ENCODE measurements at places on chromosomes 6 and 20.

- peaks cover 21% of the 10 kb centered on the region for H3K4me1 ChIP-seq
- H3K27ac ChIP-seq, result peak overlapping the region; percentile 76
- H3K4me3 ChIP-seq, result no peak overlapping the region
- peaks cover 24% of the 10 kb centered on the region for H3K27me3 ChIP-seq
These were observed 66.9 kb downstream of the ZBTB2 start for GRCh38 chr6:151324488-151324825.

- peak overlapping the region; percentile 23 for H3K27ac ChIP-seq
- H3K4me1 ChIP-seq, result peaks cover 75% of the 10 kb centered on the region
- peaks cover 17% of the 10 kb centered on the region for H3K36me3 ChIP-seq
- DNase-seq, result no peak
These were observed 16.3 kb downstream of the TRAF3IP2 start for GRCh38 chr6:111589366-111589765.

- no peak overlapping the region for H3K4me3 ChIP-seq
- no peak overlapping the region for H3K27ac ChIP-seq
- no peaks in the 10 kb centered on the region for H3K36me3 ChIP-seq
These were observed 22.7 kb downstream of the PMEPA1 start for GRCh38 chr20:57686931-57687652.

DNA sequence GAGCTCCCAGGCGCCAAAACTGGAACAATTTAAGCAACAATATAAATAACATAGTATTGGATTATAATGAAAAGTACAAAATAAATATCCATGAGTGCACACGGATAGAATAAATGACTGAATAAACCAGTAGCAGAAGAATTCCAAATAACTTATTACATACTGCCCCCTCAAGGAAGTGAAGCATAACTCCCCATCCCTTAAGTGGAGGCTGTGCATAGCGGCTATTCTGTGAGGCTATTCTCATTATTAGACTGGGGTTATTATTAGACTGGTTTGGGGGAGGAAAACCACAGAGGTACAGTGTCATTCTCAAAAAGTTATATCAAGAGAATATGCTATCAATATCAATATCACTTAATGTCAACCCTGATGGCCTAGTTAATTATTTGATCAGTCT, 94.4 kb upstream of the SIRPA start:
- no peaks in the 10 kb centered on the region for H3K27me3 ChIP-seq
- DNase-seq, result no peak
- peaks cover 10% of the 10 kb centered on the region for H3K4me1 ChIP-seq
- H3K27ac ChIP-seq, result no peak overlapping the region

GRCh38 chr6:90003941-90004340, 109.7 kb downstream of the GJA10 start:
- H3K4me3 ChIP-seq, result no peak overlapping the region
- DNase-seq, result no peak
- no peaks in the 10 kb centered on the region for H3K27me3 ChIP-seq
- no peak overlapping the region for H3K27ac ChIP-seq
- H3K36me3 ChIP-seq, result no peaks in the 10 kb centered on the region

- H3K27me3 ChIP-seq, result no peaks in the 10 kb centered on the region
- no peak overlapping the region for H3K4me3 ChIP-seq
These were observed 38.5 kb upstream of the OGFRL1 start for GRCh38 chr6:71250099-71250602.

GRCh38 chr20:58492074-58492718, 23.0 kb downstream of the APCDD1L start:
- H3K27me3 ChIP-seq, result no peaks in the 10 kb centered on the region
- no peak overlapping the region for H3K4me3 ChIP-seq
- no peaks in the 10 kb centered on the region for H3K4me1 ChIP-seq
- no peaks in the 10 kb centered on the region for H3K36me3 ChIP-seq

GRCh38 chr20:62873280-62873679, 11.7 kb upstream of the TCFL5 start:
- H3K27ac ChIP-seq, result no peak overlapping the region
- H3K4me3 ChIP-seq, result no peak overlapping the region
- peaks cover 6% of the 10 kb centered on the region for H3K27me3 ChIP-seq
- no peak for DNase-seq
- peaks cover 20% of the 10 kb centered on the region for H3K4me1 ChIP-seq

DNA sequence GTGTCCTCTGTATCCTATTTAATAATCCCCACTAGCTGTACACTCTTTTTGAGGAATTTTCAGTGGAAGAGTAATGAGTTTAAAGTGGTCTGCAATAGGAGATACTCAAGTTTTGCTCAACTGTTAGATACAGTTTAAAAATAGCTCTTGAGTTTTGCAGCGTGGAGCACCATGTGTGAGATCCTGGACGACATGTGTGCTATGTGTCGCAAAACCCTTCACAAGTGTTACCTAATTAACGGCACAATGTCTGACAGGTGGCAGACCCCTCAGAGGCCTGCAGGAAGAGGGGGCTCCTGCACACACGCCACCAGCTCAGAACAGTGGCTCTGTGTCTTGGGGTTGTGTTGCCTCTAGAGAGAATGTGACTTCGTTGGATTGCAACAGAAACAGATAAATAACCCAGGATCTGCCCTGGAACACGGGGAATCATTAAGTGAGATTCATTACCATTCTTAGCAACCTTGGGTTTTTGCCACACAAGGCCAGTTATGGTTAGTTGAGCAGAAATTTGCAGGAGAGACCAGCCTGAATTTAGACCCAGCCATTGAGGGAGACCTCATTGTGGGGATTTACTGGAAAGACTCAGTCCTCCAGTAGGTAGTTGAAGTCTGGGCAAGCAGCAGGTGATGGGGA, 73.8 kb downstream of the SASH1 start:
- no peak overlapping the region for H3K4me3 ChIP-seq
- DNase-seq, result no peak
- H3K4me1 ChIP-seq, result peaks cover 32% of the 10 kb centered on the region
- no peak overlapping the region for H3K27ac ChIP-seq
- H3K36me3 ChIP-seq, result no peaks in the 10 kb centered on the region

DNA sequence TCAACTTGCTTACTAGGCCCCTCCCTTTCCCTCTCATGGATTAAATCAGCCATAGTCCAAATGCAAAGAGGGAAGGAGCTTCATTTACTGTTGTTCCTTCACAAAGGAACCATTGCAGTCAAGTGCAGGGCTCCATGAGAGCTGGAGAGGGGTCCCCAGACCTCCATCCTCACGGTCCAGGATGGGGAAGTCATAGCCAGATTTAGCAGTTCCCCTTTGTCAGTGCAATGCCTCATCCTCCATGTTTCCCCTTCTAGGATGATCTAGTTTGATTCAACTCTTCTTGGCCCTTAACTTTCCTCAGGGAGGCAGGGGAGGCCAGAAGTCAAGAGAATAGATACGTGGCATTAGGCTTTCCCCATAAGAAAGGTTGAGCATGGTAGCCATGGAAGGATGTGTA, 66.5 kb upstream of the FUCA2 start:
- no peaks in the 10 kb centered on the region for H3K4me1 ChIP-seq
- H3K27me3 ChIP-seq, result no peaks in the 10 kb centered on the region
- no peak for DNase-seq

GRCh38 chr6:11198663-11199603, 33.5 kb downstream of the NEDD9 start:
- DNase-seq, result no peak
- H3K27me3 ChIP-seq, result no peaks in the 10 kb centered on the region
- H3K4me1 ChIP-seq, result peaks cover 88% of the 10 kb centered on the region
- H3K27ac ChIP-seq, result no peak overlapping the region
- H3K4me3 ChIP-seq, result no peak overlapping the region

GRCh38 chr20:32132911-32133549, 23.5 kb downstream of the TM9SF4 start:
- DNase-seq, result no peak
- peaks cover 58% of the 10 kb centered on the region for H3K36me3 ChIP-seq
- H3K27ac ChIP-seq, result no peak overlapping the region
- peaks cover 16% of the 10 kb centered on the region for H3K4me1 ChIP-seq

- no peaks in the 10 kb centered on the region for H3K27me3 ChIP-seq
- H3K36me3 ChIP-seq, result no peaks in the 10 kb centered on the region
- no peaks in the 10 kb centered on the region for H3K4me1 ChIP-seq
- H3K4me3 ChIP-seq, result no peak overlapping the region
- H3K27ac ChIP-seq, result no peak overlapping the region
- no peak for DNase-seq
These were observed 28.8 kb upstream of the HMGA1 start for GRCh38 chr6:34207695-34208443.

DNA sequence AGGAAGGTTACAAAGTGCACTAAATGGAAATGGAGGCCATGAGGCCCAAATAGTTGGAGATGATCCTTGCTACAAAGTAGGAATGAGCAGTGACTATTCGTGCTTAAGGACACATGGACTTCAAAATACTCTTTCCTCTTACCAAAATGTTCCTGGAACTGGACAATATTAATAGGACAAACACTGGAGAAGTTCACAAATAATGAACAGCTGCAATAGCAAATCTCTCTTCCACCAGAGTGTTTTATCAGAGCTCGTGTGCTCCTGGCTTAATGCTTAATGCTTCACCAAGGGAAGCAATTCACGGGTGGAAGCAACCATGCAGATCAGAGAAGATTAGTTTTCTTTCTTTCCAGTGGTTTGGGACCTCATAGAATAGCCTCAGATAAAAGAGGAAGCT, 435.4 kb downstream of the BCKDHB start:
- no peak overlapping the region for H3K27ac ChIP-seq
- no peak overlapping the region for H3K4me3 ChIP-seq
- H3K27me3 ChIP-seq, result no peaks in the 10 kb centered on the region
- DNase-seq, result no peak

- peaks cover 10% of the 10 kb centered on the region for H3K4me1 ChIP-seq
- H3K4me3 ChIP-seq, result no peak overlapping the region
- no peak for DNase-seq
- no peaks in the 10 kb centered on the region for H3K36me3 ChIP-seq
- no peak overlapping the region for H3K27ac ChIP-seq
These were observed 9.8 kb downstream of the RGS17 start for GRCh38 chr6:153121311-153121710.

- H3K27ac ChIP-seq, result no peak overlapping the region
- no peaks in the 10 kb centered on the region for H3K27me3 ChIP-seq
- no peak for DNase-seq
- no peaks in the 10 kb centered on the region for H3K36me3 ChIP-seq
These were observed 178.8 kb upstream of the SNX9 start for GRCh38 chr6:157644043-157644810.

- no peak overlapping the region for H3K4me3 ChIP-seq
- peaks cover 37% of the 10 kb centered on the region for H3K36me3 ChIP-seq
- H3K27ac ChIP-seq, result no peak overlapping the region
- H3K4me1 ChIP-seq, result peaks cover 11% of the 10 kb centered on the region
- DNase-seq, result no peak
These were observed 17.1 kb downstream of the TMEM30A start for GRCh38 chr6:75267461-75267860.

DNA sequence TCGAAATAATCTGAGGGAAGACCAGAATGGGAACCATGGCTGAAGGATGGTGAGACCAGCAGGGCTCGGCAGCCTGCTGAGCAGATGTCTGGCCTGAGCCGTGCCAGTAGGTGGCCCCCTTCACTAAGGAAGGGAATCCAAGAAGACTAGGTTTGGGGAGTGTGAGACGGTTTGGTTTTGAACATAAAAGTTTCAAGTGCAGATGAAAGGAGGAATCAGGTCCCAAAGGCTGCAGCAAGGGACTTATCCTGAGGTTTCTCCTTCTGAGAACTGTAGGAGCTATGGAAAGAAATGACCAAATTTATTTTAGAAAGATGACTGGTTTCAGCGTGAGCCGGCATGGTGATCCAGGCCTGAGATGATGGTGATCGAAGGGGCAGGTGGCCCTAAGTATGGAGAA, 4.6 kb upstream of the OSER1 start:
- H3K4me1 ChIP-seq, result peaks cover 38% of the 10 kb centered on the region
- no peak overlapping the region for H3K4me3 ChIP-seq
- H3K27ac ChIP-seq, result no peak overlapping the region
- DNase-seq, result peak; percentile 64
- no peaks in the 10 kb centered on the region for H3K27me3 ChIP-seq

DNA sequence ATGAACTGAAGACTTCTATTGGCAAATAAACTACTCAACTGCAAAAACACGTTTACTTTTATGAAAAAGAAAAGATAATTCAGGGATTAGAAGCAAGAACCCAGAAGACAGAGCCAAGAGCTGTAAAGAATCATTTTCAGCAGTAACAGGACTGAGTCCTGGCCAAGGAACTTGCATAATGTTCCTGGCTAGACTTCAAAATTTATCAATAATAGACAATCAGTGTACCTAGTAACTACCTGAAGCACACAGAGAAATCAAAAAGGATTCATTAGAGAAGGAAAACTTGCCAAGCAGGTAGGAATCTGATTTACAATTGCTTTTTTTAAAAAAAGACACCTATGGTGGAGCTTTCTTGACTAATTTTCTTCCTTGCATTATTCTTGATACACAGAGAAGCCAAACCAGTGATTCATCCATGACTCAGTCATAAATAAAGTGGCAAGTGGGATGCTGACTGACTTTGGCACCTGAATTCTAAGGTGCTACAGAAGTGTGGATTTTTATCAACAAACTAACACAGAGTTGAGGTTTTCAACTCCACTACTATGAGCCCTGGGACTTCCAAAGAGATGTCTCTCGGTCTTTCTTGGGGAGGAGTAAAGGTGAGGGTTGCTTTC, 281.3 kb downstream of the BMP7 start:
- H3K4me3 ChIP-seq, result no peak overlapping the region
- H3K27me3 ChIP-seq, result peaks cover 25% of the 10 kb centered on the region
- H3K4me1 ChIP-seq, result no peaks in the 10 kb centered on the region
- no peak for DNase-seq
- no peaks in the 10 kb centered on the region for H3K36me3 ChIP-seq

- no peak overlapping the region for H3K4me3 ChIP-seq
- no peak overlapping the region for H3K27ac ChIP-seq
- no peaks in the 10 kb centered on the region for H3K4me1 ChIP-seq
- H3K36me3 ChIP-seq, result no peaks in the 10 kb centered on the region
- no peaks in the 10 kb centered on the region for H3K27me3 ChIP-seq
- no peak for DNase-seq
These were observed 206.7 kb downstream of the CLIC5 start for GRCh38 chr6:45808917-45809316.

Data from heart right ventricle (tissue), 16 donors.